ENCODE measurements at places on chromosomes 5 and 9.

- no peak for DNase-seq
Observed at GRCh38 chr5:170482511-170482910, 21.3 kb upstream of the KCNIP1 start.

DNA sequence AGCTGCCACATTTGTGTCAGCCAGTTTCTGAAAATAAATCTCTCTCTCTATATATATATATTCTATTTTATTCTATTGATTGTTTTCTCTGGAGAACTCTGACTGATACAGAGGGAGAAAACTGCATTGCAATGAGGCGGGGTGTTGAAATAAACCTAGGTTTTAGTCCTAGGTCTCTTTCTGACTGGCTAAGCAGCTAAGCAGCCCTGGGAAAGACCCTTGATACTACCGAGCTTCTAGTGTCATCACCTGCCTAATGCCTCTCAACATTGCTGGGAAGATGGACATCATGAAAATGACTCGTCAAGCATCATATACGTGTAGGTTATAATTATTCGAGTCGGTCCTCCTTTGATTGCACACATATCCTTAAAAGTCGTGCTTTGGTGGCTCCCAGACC lies 166.5 kb upstream of the IL12B start:
- no peak for DNase-seq

GRCh38 chr5:149953436-149954121 lies 7.0 kb upstream of the SLC26A2 start:
- no peak for DNase-seq

DNA sequence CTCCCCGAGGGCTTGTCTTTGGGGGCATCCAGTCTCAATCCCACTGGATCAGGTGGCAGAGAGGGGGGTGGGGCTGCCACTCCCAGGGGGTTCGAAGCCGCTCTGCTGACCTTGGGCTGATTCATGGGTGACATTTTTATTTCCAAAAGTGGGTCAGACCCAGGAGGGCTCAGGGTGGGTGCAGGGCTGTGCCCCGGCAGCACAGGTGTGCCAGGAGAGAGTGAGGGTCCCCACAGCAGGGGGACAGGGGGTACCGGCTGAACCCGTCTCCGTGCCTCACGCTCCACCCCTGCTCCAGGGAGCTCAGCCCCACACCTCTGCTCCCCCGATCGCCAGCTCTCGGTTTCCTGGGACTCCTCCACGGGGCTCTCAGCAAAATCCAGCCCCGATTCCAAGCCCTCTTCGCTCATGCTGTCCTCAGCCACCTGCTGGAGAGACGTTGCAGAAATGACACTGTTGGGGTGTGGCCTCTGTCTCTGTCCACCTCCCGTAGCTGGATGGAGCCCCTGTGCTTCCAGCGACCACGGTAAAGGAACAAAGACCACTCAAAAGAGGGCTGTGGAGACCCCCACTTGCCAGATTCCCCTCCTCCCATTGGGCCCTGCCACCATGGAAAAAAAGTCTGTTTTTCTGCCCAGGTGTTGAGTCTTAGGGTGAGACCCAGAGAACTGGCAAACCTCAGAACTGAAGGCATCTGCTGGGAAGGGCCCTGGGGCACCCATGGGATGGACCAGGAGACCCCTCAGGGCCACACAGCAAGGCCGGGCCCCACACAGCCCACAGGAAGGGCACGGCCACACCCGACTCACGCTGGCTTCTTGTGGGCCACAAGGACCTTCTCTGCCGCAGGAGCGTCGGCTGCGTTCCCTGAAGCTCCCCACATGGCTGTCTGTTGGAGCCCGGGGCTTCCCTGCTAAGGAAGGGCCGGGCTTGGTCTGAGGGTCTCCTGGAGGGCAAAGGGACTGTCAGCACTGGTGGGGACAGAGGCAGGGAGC lies 10.6 kb upstream of the QSOX2 start:
- no peak for DNase-seq

GRCh38 chr9:36765468-36766341 lies 193.0 kb downstream of the MELK start:
- peak; percentile 72 for DNase-seq

GRCh38 chr9:78261403-78262001 lies 25.6 kb downstream of the CEP78 start:
- peak; percentile 20 for DNase-seq

DNA sequence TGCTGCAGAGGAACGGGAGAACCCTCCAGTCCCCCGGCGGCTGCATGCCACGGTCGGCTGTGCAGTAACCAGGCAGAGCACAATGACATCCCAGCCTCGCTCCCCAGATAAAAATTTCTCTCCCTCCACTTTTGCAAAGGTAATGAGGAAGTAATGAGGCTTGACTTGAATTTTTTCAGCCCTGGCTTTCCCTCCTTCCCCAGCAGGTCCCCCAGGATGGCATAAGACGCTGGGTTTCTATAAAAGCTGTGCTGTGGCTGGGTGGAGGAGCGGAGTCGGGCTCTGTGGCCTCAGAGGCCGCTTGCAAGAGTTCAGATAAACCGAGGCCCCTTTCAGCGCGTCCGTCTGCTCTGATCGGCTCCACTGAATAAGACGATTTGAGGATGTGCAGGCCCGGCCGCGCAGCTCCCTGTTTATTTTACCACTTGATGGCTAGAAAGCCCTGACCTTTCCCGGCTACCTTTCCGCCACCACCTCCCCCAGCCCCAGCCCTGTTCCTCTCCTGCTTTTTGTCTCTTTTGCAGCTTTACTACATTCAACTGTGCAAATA lies 351.9 kb upstream of the IRX2 start:
- DNase-seq: no peak

- no peak for DNase-seq
Observed at GRCh38 chr9:73806876-73807275, 655.2 kb downstream of the ANXA1 start.

DNA sequence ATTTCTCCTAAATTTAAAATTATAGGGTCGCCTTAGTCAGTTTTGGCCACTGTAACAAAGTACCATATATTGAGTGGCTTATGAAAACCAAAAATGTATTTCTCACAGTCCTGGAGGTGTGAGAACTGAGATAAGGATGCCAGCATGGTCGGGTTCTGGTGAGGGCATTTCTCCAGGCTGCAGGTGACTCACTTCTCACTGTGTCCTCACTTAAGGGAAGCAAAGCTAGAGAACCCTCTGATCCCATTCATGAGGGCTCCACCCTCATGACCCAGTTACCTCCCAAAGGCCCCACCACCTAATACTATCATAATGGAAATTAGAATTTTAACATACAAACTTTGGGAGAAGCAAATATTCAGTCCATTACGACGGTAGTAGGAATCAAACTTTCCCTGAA lies 75.1 kb upstream of the FBN2 start:
- DNase-seq: no peak

- DNase-seq: no peak
Observed at GRCh38 chr9:13900449-13900848, 413.5 kb downstream of the NFIB start.

DNA sequence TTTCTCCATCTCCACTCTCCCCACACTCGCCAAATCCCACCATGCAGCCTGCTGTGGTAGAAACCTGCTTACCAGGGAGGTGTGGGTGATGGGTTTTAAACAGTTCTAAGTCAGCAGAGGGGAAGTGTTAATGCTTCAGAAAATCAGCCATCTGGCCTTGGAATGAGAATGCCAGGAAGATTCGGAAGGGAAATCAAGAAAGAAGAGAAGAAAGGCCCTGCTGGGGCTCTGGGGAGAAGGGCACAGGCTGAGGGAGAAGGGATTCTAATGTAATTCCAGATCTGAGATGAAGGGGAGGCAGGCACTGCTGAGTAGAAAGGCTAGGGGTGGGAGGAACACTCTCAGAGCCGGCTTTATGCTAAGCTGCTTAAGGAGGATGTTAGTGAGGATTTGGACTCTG lies 434.7 kb upstream of the DMAC1 start:
- DNase-seq: no peak

- no peak for DNase-seq
Observed at GRCh38 chr5:120314191-120314590, 149.9 kb upstream of the PRR16 start.

DNA sequence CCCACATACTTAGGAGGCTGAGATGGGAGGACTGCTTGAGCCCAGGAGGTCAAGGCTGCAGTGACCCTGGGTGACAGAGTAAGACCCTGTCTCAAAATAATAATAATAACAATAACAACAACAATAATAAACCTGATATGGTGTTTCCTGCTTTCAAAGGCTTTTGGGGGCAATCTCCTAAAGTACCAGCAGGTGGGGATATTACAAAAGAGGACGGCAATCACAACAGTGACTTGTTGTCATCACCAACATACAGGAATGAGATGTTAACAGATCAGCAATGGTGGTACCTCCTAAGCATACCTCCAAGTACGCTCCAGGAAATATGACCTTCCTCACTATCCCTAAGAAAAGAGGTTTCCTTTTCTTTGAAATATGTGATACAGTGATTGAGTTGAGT lies 91.1 kb upstream of the RNF180 start:
- peak; percentile 20 for DNase-seq

DNA sequence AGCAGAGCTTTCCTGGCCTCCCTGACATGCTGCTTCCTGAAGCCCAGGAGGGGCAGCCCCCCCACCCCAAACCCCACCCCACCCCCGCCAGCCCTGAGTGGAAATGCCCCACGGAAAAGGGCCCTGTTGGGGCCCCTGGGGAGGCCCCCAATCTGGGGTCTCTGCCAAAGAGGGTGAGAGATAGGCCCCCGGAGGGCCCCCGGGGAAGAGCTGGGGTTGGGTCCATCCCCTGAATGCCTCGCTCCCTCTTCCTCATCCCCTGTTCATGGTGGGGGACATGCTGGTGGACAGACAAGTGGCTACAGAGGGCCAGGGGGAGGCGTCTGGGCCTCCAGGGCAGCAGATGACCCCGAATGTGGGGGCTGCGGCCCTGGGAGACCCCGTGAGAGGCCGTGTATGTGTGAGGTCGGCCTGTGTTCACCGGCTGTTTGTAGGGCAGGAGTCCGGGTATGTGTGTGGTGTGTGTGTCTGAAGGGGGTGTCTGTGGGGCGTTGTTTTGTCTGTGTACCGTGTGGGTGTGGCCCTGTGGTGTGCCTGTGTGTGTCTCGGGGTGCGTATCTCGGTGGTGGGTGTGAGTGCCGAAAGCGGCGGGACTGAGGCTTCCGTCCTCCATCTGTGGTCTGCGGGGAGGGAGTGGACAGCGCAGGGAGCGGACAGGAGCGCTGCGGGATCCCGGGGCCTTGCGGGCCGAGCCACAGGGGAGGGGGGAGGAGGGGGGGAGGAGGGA lies 11.3 kb downstream of the C9orf50 start:
- DNase-seq: no peak

DNA sequence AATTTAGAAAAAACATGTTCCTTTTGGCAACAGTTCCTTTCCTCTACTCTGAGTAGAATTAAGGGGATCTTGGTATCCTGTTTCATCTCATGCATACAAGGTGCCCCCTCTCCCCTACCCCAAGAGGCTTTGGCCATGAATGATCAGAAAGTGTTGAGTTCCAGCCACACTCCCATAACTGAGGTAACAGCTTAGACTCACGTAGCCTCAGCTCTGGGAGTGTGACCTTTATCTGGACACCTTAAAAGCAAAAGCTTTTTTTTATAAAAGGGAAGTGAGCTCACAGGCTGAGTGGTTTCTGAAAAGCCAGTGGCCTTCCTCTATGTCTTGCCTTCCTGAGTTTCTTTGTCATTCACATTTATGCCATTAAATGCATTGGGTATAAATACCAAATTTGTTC lies 900 bp upstream of the HAVCR2 start:
- DNase-seq: peak; percentile 68

DNA sequence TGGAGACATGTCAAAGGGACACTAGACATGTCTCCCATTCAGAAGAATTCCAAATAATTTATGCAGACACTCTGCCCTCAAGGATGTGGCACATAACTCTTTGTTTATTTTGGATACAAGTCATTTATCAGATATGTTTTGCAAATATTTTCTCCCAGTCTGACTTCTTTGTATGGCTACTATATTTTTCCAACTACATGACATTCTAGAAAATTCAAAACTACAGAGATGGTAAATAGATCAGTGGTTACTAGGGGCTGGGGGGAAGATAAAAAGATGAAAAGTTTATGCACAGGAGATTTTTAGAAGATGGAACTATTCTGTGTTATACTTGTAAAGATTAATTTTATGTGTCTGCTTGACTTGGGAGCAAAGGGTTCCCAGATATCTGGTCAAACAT lies 347.3 kb upstream of the TRPC7 start:
- DNase-seq: no peak

- DNase-seq: no peak
Observed at GRCh38 chr5:158117467-158118160, 258.7 kb upstream of the CLINT1 start.

GRCh38 chr5:179430193-179431175 lies 85.2 kb upstream of the ADAMTS2 start:
- DNase-seq: no peak

DNA sequence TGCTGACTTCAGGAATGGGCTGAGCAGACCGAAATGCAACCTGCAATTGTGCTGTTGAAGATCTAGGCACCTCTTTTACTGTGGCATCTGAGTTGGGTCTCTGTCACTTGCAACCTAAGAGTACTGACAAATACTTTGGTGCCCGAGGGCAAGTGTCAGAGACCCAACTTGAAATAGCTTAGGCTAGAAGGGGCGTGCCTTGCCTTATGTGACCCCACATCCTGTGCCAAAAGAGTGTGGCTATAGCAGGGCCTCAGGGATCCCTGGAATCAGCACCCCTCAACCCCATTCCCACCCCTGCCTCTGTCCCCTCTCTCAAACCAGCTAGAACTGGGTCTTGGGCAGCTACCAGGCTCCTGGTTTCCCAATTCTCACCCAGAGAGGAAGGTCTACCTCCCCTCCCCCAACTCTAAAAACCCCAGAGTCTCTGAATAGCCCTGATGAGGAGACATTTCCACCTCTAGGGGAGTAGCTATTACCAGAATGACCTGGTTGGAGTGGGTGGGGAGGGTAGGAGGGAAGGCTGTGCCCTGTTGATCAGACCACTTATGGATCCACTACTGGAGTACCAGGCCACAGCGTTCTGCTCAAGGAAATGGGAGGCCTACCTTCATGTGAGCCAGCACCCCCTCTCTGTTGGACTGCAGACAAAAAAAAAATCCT lies 17.5 kb downstream of the RAI14 start:
- no peak for DNase-seq

- no peak for DNase-seq
Observed at GRCh38 chr5:67133776-67134175, 62.8 kb downstream of the CD180 start.

GRCh38 chr5:64207978-64208377 lies 42.3 kb downstream of the RNF180 start:
- DNase-seq: peak; percentile 3

DNA sequence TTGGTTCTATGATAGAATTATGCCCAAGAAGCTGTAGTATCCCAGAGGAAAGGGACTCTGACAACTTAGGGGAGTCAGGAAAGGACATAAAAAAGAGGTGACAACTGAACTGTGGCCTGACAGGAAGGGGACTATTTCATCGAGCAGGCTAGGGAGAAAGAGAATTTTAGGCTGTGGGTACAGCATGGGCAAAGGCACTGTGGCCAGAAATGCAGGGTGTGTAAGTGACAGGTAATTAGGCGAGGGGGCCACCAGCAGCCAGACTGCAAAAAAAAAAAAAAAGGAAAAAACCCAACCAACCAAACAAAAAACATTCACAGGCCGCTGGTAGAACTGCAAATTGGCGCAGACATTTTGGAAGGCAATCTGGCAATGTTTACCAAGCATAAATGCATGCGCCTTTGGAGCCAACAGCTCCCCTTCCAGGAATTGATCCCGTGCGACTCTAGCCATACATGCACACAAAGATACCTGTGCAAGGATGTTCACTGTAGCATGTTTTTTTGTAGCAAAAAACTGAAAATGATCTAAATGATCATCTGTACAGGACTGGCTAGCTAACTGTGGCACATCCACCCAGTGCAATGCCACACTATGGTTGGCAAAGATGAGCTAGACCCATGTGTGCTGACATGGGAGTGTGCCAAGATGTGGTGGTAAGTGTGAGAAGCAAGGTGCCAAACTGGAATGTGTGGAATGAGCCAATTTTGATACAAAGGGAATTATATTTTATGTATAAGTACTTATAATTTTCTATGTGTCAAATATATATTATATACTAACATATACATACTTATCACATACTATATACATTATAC lies 1.1 kb downstream of the EIF4E1B start:
- DNase-seq: no peak

Data from inflammatory macrophage treated with lipopolysaccharide for 1 hour (primary cell).